Upper lobe of right lung (tissue), 1 donor: ENCODE measurements at places on chromosomes 2 and 18. TPM values are rescaled to one million over a fixed set of nuclear protein-coding genes. Genes with fewer than 3 reads are reported as not detected.

KIF1A gene
- total RNA-seq = 0.81 TPM

ERFE gene
- total RNA-seq = not detected

HMSD gene
- 2.1 TPM for total RNA-seq

AGXT gene
- not detected for total RNA-seq

OTOS gene
- total RNA-seq = not detected

ZNF397 gene
- 29.2 TPM for total RNA-seq

ARHGAP15 gene
- total RNA-seq = 19.2 TPM

TRAF3IP1 gene
- 20.8 TPM for total RNA-seq

GRCh38 chr18:5914951-5915350 lies 19.6 kb upstream of the TMEM200C start:
- no peak for DNase-seq

DNA sequence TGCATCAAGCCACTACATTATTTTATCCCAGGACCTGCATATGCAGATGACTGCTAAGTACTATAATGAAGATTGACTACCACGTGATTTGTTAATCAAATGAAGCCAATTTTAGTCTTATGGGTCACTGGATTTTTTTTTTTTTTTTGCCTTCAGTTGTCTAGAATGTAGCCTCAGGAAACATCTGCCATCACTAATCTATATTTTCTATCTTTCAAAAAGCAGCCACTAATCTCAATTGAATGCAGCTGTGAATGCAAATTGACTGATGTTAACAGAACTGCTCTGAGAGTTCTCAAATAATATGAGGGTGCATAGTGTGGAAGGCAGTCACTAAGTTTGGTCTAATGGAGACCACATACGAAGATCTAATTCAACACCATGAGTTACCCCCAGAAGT lies 106.3 kb downstream of the ABCA12 start:
- DNase-seq = no peak

DNA sequence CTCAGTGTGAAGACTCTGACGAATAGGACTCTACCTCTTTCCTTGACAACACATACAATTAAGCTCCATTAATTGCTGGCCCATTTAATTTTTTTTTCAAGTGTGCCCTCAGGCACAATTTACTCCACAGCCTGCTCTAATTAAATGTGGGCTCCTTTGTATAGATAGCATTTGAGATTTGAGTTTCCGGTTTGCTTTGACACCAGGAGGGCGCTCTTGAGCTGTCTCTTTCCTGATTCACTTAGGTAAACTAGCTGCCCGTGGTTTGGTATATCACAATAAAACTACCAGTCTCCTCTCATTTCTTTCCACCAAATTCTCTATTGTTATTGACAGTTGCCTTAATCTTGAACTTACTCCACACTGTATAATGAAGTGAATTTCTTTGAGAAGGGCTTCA lies 666.0 kb downstream of the DSC3 start:
- no peak for DNase-seq

GRCh38 chr2:104812286-104812685 lies 41.6 kb upstream of the POU3F3 start:
- no peak for DNase-seq

DNA sequence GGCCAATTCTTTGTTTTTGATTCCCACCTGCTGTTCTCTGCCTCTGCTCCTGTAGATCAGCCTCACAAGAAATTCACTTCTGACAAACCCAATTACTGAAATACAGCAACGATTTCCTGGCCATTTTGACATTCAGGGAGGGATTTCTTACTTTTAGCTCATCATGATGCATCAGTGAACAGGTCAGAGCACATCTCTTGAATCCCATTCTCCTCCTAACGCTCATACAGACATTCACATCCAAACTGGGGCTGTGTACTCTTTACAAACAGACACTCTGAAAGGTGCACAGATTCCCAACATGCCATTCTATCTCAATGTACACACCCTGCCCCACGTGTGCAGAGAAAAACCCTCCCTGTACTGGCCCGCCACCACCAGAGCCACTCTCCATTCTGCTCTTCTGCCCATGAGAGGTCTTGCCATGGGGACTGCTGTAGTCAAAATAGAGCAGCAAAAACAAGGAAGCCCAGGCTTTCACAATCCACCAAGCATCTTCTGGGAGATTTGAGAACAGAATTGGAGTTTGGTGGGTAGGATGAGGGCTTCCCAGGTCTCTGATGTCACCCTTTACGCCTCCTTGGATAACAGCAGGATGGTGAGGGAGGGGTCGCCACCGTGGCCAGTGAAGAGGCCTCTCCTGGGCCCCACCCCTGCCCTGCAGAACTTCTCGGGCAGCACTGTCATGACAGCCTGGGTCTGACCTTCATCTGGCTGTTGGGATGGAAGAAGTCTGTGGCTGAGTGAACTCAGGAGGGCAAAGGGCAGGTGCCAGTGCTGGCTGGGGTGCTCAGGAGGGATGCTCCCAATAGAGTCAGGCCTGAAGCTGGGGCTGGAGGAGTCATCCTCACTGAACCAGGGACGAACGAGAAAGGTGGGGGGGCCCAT lies 41.9 kb upstream of the ZFP36L2 start:
- DNase-seq = no peak

DNA sequence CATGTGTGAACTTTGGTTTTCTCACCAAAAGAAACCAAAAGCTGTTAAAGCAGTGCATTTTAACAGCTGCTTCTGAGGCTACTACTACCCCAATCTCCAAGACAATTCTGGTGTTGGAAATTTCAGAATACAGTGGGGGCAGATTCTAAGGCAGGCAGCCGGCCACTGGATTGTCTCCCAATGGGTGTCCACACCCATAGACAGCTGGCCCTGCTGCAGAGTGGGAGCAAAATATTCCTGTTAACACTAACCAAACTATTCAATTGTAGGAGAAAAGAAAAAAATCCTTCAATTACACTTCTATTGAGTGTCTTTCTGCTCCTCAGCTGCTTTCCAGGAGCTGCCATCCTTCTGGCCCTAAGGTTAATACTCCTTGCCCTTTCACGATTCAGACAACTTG lies 223.7 kb downstream of the ALK start:
- no peak for DNase-seq

DNA sequence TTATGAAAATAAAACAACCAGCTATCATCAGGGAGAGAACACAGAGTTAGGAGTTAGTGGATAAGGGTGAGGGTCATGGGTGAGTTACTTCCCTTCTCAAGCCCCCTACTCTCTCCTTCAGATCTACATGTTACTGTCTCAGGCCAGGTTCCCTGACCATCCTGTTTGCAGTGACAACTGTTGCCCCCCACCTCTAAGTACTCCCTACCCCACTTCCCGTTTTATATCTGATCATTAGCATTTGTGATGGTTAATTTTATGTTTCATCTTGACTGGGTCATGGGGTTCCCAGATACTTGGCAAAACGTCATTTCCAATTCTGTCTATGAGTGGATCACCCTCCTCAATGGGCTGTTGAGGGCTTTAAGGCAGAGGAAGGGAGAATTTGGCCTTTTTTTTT lies 32.8 kb upstream of the ATP8B1 start:
- no peak for DNase-seq

GRCh38 chr2:236968880-236969534 lies 116.7 kb upstream of the COPS8 start:
- no peak for DNase-seq

DNA sequence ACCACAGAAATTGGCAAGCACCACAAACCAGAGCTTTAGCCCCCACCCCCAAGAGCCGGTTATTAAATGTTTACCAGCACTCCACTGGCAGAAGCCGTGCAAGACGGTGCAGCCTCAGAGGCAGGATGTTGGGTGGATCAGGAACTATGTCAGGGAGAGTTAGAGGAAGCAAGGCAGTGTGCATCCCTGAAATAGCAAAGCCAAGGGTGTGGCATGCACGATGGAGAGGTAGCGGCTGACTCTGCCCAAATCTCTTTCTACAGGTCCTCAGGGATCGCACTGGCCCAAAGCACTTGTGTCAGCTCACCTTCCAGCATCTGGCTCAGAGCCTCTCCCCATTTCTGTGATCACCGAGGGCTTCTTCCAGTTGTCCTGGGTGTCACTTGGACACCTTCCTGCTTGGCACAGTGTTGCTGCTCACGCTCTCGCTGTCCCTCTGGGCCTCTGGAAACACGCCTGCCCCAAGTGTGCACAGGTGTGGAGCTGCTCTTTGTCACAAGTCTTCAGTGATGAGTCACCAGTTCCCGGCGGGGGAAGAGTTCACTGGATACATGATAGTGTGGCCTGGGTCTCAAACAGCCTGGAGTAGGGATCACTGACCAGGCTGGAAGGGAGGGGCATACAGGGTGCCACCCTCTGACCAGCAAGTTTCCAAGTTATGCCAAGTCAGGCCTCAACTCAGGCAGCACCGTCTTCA lies 17.3 kb upstream of the B3GNT7 start:
- DNase-seq = no peak

GRCh38 chr2:148900350-148900837 lies 25.4 kb downstream of the KIF5C start:
- DNase-seq = no peak

- DNase-seq = no peak
Measured at GRCh38 chr18:30682672-30683071, 359.9 kb downstream of the DSC3 start.
